Left cardiac atrium (tissue), 4 donors: ENCODE measurements at places on chromosomes 16 and 17. TPM values are rescaled to one million over a fixed set of nuclear protein-coding genes. Genes with fewer than 3 reads are reported as not detected.
A peak's percentile ranks its signal among the peaks of the same experiment; 100 is the strongest.

- DNase-seq = no peak
Measured at GRCh38 chr17:41065829-41066624, at the start of gene KRTAP2-4. KRTAP2-4 (minus strand) TSS chr17:41065879; CDS start chr17:41065845, 34 bp downstream.

- DNase-seq = no peak
Measured at GRCh38 chr16:55668340-55669281, 12.8 kb downstream of the SLC6A2 start.

DNA sequence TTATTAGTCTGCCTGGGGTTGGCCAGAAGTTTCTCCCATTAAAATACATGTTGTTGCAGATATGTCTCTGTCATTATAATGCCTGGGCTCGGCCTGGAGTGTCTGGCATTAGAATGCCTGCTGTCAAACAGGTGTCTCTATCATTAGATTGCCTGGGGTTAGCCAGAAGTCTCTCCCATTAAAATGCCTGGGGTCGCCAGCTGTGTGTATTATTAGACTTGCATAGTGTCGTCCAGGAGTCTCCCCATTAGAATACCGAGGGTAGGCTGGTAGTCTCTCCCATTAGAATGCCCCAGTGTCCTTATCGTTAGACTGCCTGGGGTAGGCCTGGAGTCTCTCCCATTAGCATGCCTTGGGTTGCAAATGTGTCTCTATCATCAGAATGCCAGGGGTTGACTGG lies 2270.8 kb downstream of the TP53TG3F start:
- no peak for DNase-seq

GRCh38 chr16:88382491-88383400 lies at the start of gene ZNF469:
ZNF469 (plus strand) TSS chr16:88382959; CDS start chr16:88427471, 44,512 bp downstream.
- DNase-seq = no peak

DNA sequence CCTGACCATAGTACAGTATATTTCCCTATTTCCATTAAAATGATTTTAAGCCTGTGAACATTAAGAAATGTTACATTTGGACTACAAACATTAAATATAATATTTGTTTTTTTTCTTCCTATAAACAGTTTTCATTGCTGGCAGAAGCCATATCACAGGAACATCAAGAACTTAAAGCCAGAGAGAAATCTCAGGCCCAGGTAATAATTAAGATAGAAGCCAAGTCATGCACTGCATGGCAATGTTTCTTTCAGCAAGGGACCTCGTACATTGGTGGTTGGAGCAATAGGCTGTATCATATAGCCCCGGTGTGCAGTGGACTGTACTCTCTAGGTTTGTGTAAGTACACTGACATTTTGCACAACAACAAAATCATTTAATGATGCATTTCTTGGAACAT lies 30.1 kb downstream of the CEP95 start:
- DNase-seq = no peak

GRCh38 chr16:2042986-2043666 lies 4.5 kb downstream of the NTHL1 start:
- DNase-seq = no peak

GRCh38 chr16:30570636-30571444 lies 674 bp downstream of the ZNF688 start:
- DNase-seq = peak; percentile 36

DNA sequence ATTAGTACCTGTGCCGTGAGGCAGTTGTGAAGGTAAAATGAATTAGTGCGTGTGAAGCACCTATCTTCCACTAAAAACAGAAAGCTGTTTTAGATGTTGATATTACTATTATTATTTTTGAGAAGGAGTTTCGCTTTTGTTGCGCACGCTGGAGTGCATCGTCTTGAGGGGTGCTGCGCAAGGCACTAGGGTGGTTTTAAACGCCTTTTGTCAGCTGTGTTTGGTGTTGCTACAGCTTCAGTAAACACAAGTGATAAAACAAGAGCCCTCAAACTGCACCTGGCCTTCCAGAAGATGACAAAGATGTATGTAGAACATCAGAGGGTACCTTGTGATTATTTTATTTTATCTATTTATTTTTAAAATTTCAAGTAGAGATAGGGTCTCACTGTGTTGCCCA lies 38.2 kb downstream of the PLCG2 start:
- DNase-seq = no peak

- DNase-seq = peak; percentile 21
Measured at GRCh38 chr16:8848939-8849391, 19.8 kb downstream of the CARHSP1 start.

SPATA32 gene
- total RNA-seq = not detected

TMEM100 gene
- total RNA-seq = 18.3 TPM

USP10 gene
- total RNA-seq = 66.7 TPM

STAT3 gene
- 106 TPM for total RNA-seq

WNT9B gene
- total RNA-seq = 0.53 TPM

NXN gene
- total RNA-seq = 20.8 TPM

CFAP52 gene
- total RNA-seq = not detected

TLCD3B gene
- not detected for total RNA-seq
